ENCODE measurements at places on chromosomes 6 and 20.

- no peak for DNase-seq
Measured at GRCh38 chr6:23446469-23446967, 679.5 kb upstream of the NRSN1 start.

DNA sequence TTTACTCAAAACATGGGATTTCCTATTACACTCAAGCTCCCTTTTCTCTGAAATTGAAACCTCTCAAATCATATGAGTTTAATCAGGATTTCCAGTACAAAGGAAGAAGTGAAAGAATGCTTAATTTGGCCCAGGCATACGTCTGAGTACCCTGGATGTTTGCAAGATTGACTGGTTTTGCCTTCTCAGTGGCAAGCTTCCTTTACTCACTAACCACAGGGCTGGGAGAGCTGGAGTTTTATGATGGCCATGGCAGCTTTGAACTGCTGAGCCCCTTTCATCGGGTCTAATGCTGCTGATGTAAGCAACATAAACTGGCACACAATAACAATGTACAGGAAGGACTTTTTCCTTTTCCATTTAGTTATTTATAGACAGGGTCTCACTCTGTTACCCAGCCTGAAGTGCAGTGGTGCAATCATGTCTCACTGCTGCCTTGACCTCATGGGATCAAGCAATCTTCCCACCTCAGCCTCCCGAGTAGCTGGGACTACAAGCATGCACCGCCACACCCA is 194.8 kb downstream of the SLC35F1 start:
- no peak for DNase-seq

- no peak for DNase-seq
Measured at GRCh38 chr6:21070620-21071019, 522.9 kb upstream of the SOX4 start.

- DNase-seq = no peak
Measured at GRCh38 chr6:24010133-24010532, 115.9 kb upstream of the NRSN1 start.

- DNase-seq = no peak
Measured at GRCh38 chr6:51972659-51973058, 114.8 kb downstream of the PKHD1 start.

DNA sequence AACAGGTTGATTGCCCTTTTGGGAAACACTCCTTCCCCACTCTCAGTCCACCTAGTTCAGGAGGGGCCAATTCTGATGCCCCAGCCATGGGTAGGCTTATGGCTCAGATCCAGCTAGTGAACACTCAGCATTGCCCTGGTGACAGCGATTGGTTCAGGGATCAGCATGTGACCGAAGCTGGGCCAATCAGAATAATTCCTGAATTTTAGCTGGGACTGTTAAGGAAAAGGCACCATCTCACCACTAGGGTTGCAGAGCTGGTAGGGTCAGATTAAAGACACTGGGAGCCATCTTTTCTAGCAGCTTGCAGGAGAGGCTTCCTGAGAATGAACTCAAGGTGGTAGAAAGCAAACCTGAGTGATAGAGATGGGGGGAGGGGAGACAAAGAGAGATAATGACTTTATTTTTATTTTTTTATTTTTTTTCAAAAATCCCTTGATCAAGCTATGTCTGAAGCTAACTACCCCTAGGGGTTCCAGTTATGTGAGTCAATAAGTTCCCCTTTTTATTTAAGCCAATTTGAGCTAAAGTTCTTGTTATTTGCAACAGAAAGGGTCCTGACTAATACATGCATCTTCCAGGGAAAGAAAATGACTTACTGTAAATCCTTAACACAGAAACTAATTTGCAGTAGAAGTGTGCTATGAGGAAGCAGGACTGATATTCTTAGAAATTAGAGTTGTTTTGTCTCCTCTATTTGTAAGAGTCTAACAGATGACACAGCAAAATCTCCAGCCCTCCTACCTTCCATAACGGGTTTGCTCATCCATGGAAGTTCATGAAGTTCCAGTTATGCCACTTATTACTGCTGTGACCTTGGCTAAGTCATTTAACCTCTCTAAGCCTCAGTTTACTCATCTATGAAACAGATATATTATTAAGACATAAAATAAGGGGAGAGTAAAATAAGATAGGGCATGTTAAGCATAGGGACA is 44.7 kb downstream of the EYA2 start:
- no peak for DNase-seq

GRCh38 chr6:169921853-169922824 is 170.7 kb downstream of the ERMARD start:
- DNase-seq = peak; percentile 6

- no peak for DNase-seq
Measured at GRCh38 chr20:4226330-4227084, 211.1 kb upstream of the RNF24 start.

GRCh38 chr6:63671098-63671754 is 35.6 kb downstream of the PHF3 start:
- DNase-seq = no peak

GRCh38 chr6:144297511-144298100 is 12.5 kb downstream of the UTRN start:
- DNase-seq = no peak

DNA sequence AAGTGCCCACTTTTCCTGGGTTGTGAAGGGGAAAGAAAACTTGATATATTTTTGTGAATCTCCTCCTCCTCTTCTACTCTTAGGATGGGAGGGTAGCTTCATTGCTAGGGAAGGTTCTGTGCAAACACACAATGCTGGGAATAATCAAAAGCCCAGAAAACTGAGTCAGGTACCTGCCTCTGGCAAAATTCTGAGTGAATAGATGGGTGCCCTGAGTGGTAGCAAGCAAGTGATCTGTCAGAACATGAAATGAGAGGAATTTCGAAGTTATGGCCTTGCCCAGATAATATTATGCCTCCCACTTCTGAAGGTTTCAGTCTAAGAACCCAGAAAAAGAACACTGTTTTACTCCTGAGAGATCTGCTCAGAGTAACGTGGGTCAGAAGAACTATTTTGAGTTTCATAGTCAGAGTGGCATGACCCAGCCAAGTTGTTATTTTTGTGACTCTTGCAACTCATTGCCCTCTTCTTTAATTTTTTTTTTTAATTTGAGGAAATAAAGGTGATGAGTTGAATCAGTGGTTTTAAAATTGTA is 158.3 kb downstream of the BMP2 start:
- DNase-seq = no peak

GRCh38 chr20:39176457-39176856 is 214.3 kb downstream of the DHX35 start:
- DNase-seq = no peak

- no peak for DNase-seq
Measured at GRCh38 chr6:142446168-142446567, 144.4 kb downstream of the ADGRG6 start.

GRCh38 chr6:160919723-160920440 is 71.7 kb upstream of the MAP3K4 start:
- no peak for DNase-seq

GRCh38 chr6:68710916-68711315 is 75.8 kb downstream of the ADGRB3 start:
- no peak for DNase-seq

GRCh38 chr6:162653808-162654207 is 73.8 kb downstream of the PRKN start:
- DNase-seq = no peak

DNA sequence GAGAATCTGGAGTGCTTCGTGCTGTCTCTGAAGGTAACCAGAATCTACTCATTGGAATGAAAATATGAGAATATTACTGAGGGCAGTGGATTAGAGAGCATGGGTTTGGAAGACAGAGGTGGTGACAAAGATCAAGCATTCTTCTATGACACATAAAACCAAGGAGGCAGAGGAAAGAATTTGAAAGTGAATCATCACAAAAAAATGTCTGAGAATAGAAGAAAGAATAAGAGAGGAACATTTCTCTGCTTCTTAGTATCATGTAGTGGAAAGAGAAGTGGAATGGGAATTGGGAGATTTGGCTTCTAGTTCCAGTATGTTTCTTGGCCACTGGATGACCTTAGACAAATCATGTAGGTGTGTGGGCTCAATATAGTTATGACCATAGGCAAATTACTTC is 474.0 kb downstream of the TFAP2B start:
- DNase-seq = no peak

DNA sequence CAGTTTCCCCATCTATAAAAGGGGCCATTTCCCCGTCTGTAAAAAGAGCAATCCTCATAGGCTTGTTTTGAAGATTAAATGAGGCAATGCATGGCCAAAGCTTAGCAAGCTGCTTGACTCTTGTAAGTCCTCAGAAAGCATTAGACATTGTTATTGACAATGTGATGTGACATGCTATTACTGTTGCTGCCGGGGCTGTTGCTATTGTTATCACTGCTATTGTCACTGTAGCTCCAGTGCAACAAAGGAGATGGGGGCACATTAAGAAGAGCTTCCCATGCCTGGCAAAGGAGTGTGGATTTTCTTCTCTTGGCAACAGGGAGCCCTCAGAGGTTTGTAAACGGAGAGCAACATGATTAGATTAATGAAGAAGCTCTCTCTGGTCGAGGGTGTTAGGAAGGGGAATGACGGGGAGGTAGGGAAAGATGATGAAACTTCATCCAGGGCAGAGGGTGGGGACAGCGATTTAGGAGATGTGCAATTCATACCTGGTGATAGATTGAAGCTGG is 33.1 kb upstream of the FAM83D start:
- DNase-seq = no peak

- DNase-seq = no peak
Measured at GRCh38 chr6:41781366-41781730, 766 bp downstream of the PRICKLE4 start.

DNA sequence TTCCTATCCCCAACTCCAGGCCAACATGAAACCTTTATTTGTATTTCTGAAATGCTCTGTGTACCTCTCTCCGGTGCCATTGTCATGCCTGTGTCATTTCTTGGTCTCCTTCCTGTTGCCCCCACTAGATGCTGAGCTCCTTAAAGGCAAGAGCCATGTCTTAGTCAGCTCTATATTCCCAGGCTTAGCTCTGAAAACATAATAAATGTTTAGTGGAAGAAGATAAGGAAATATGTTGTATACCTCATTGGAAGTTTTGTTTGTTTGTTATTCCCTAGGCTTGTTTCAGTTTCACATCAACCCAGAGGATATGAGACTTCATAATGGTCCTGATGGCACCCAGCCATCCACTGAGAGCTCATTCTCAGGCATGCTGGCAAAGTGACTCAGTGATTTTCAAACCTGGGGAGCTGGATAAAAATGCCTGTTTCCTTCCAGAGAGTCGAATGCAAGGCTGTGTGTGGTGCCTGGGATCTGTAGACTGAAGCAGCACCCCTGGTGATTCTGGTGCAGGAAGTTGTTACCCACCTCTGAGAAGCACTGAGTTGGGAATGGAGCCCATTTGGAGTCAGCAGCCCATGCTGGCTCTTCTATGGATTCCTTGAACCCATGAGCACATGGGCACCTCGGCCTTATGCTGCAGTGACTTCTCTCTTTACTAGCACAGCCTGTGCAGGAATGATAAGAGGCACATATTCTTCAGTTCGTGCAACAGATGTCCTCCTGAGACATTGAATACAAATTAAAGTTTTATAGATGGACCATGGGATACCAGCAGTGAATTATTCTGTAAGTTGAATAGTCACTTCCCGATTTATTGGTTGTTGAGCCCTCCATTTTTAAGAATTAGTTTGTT is 205.2 kb downstream of the FARS2 start:
- DNase-seq = no peak

DNA sequence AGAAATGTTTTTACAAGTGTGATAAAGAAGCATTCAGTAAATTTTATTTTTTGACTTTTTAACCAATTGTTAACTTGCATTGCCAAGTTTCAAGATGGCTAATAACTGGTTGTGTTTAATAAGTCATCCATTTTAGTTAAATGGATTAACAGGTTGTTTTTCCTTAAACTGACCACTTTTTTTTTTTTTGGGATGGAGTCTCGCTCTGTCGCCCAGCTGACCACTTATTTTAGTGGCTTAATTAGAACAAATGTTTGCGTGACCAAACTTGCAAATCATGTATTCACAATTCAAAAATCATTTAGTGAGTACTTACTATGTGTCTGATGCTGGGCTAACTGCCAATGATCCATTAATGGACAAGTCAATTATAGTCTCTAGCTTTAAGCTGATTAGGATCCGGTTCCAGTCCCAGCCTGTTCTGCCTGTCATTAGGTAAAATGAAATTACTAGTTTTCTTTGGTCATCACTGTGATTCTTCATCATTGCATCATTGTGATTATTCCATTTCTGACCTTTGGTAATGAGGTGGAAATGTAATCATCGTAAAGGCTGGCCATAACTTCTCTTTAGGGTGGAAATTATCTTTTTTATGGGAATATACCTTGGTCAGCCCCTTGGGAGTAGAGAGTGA is 729.2 kb upstream of the MARCKS start:
- DNase-seq = no peak

DNA sequence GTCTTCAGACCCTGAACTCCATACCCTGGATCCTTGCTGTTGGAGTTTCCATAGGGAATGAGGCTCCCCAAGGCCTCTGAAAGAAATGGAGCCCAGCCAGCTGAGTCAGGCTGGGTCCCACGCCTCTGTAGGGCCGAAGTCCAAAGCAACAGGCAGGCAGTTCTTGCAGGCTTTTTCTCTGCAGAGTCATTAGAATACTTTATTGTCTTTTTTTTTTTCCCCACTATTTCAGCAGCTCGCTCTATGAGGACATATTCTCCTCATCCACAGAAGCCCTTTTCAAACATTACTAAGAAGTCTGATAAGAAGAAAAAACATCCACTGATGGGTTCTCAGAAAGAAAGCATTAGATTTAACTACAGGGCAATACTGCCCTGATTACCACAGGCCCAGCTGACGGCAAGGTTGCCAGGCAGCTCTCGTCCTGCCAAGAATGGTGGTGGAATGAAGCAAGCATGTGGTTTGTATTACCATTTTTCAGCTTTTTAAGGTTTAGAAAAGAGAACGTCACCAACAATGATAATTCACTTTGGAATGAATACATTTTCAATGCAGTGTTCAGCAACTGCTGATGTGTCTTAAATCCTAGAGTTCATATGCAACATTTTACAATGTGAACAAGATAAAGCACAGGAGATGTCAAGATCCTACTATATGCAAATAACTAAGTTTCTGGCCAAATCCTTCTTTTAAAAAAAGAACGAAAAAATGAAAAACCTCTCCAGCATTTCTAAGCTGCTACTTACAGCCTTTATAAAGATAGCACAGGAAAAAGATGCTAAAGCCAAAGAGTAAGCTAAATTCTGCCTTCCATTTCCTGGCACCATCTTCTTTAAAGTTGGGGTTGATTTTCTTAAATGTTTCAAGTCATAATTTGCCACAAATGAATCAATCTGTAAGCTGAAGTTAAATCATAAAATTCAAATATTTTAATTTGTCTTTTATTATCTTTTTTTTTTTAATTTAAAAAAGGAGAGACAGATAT is 223.6 kb upstream of the CITED2 start:
- no peak for DNase-seq

DNA sequence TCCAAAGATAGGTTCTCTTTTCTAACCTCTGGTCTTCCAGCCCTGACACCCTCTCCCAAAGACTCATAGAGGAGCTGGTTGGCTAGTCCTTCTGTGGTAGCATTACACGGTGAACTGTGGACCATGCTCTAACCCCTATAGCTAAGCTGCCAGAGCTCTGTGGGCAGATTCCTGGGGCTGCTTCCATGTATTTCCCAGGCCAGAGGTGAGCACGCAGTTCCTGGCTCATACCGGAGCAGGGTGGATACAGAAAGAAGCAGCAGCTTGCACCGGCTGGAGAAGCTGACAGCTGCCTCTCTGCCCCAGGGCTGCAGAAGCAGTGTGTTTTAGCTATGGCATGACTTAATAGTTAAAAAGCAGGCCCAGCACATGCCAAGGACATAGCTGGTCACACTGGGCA is 84.1 kb upstream of the FOXP4 start:
- DNase-seq = no peak

GRCh38 chr6:150408842-150409241 is 40.0 kb downstream of the IYD start:
- DNase-seq = no peak
